ENCODE measurements at places on chromosomes 4 and X.

DNA sequence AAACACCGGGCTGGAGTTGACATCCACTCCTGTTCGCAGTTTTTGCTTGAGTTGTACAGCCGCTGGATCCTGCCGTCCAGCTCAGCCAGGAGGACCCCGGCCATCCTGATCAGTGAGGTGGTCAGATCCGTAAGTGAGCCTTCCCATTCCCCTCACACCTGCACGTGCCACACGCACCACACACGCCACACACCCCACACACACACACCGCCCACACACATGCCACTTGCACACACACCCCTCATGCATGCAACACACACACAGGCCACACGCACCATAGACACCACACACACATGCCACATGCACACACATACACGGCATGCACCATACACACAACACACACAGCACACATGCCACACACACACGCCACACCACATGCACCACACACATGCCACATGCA is 20.1 kb upstream of the MSANTD1 start:
- no peak for DNase-seq

- DNase-seq: no peak
Observed at GRCh38 chr4:84051089-84051488, 448.0 kb downstream of the NKX6-1 start.

DNA sequence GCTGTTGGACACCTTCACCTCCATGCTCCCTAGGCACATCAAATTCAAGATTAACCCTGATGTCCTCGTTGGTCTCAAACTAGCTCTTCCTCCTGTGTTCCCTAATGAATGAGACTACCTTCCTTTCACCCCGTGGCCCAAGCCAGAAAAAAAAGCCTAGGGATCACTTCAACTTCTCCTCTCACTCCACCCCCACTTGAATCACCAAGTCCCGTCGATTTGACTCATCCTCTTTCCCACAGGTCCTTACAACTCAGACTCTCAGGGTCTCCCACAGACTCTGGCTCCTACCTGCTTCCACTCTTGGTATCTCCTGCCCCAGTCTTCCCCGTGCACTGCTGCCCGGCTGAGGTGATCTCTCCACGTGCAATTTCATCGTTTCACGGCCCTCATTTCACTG is 8.5 kb downstream of the SLC25A43 start:
- no peak for DNase-seq

- DNase-seq: no peak
Observed at GRCh38 chr4:87966095-87966496, 9.4 kb upstream of the SPP1 start.

DNA sequence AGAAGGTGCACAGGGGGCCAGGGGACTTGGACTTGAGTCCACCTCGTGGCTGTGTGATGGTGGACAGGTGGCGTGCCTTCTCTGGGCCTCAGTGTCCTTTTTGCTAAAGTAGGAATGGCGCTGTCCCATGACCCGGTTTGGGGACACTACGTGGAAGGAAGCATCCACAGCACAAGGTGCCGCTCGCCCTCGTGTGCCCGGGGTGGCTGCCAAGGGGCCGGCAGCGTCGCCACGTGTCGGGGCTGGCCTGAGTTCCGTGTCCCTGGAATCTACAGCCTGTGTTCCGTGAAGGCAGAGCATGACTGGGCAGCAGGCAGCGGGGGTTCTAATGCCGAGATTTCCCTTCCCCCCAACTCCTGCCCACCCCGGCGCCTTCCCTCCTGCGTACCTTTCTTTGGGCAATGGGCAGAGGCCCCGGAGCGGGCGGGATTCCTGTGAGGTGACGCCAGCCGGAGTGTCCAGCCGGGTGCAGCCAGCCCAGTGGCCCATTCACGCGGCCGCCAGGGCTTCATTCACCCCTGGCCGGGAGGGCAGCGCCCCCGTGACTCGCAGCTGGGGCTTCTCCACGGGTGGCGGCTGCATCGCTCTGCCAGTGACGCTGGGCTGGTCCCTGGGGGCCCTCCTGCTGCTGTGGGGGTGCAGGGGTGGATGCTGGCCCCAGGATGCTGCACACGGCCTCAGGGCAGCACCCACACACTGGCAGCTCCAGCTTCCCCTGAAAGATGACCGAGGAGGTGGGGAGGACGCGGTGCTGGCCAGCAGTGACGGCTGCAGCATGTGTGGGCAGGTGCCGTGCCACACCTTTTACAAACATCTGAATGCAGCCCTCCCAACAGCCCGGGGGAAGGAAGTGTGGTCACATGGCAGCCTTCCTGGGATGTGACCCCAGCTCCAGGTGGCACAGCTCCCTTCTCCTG is 21.2 kb downstream of the DOK7 start:
- no peak for DNase-seq

DNA sequence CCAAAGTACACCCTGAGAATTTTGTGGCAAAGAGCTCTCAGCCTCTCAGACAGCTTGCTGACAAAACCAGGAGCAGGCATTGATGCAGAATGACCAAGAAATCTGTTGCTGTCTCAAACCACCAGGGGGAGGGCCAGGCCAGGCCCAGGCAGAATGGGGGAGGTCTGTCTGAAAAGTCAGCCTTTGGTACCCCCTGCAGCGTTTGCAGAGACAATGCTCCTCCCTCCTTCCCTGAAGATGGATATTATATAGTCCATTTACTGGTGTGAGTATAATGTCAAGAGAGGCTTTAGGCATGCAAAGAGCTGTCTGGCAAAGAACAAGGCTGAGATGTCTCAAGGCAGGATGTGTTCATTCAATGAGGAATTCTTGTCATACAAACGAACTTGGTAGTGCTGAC is 52.9 kb upstream of the TRPC5OS start:
- no peak for DNase-seq

- DNase-seq: no peak
Observed at GRCh38 chr4:140267576-140267975, 105.9 kb upstream of the SCOC start.

DNA sequence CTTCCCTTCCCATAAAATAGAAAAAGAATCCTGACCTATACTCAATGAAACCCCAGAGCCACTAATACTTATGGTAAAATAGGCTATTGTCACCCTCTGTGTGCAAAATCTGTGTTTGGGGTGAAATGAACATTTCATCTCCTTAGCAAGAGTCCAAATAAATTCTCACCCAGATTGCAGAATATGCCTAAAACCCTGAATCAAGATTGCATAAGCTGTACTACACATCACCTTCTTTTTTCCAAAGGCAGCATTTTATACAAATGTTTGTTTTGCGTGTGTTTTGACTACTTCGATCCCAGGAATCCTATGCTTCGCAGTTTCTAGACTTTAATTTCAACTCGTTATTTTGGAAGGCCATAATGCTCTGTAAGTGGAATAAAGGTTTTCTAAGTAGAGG is 12.2 kb upstream of the HADH start:
- no peak for DNase-seq

DNA sequence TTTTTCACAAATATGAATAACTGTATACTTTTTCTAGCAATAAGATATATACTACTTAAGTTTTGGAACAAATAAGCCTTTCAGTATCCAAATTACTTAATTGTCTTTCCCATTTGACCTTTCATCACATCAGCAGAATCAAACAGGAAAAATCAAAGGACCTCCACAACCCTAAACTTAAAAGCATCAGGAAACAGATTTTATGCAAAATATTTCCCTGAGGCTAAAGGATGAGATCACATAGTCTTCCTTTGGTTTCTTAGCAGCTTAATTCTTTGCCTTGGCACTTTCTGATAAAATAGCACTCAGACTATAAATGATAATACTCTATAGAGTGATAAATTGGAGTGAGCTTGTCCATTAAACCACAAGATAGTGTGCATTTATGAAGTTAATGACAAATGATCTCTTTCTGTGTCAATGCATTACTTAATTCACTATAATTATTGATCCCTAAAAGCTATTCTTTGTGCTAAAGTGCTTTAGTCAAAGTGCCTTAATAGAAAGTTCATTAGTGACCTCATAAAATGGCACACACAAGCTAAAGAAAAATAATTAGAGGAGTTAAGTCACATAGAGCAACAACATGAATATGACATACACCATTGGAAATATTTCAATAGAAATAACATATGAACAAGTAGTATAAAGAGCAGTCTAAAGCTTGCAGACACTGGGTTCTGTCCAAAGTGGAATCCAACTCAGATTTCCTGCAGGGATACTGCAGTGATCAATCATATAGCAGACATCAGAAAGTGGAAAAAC is 15.7 kb upstream of the NDST3 start:
- DNase-seq: no peak

Data from stimulated activated CD4-positive, alpha-beta T cell treated with anti-CD3 and anti-CD28 coated beads, Interleukin-15, amount 100 ng/mL, for 1 hour (primary cell).